ENCODE measurements at places on chromosomes 12 and 14. TPM values are rescaled to one million over a fixed set of nuclear protein-coding genes. Genes with fewer than 3 reads are reported as not detected.

Gene ZNF705A
- total RNA-seq = not detected

DNA sequence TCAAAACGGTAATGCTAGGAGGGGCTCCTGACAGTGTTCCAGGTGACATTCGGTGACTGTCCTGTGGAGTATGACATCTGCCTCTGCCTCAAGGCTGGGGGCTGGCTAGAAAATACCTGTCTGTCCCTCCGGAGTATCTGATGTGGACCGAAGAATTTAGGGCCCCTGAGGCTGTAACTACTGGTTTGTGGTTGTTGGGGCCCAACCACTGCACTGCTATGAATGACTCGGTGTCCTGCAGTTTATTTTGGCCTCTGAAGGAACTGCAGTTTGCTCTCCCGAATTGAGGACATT is 198.9 kb upstream of the CAND1 start:
- DNase-seq = no peak

DNA sequence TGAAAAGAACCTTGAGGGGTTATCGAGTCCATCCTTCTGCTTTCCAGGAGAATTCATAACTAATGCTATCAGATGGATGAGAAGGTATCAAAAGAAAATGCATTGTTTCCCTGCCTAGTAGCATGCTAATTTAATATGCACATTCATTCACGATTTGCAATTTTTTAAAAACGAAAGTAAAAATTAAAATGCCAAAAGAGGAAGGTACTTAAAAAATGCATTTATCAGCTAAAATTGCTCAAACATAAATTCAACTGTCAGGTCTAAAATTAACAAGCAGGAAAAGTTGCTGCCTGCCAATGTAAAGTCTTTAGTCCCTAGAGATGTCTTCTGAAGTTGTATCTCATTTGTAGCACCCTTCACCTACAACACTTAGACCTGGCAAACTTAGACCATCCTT is 7.9 kb downstream of the ATF7 start:
- DNase-seq = no peak

- DNase-seq = no peak
Measured at GRCh38 chr12:122097927-122098756, 19.6 kb downstream of the MLXIP start.

DNA sequence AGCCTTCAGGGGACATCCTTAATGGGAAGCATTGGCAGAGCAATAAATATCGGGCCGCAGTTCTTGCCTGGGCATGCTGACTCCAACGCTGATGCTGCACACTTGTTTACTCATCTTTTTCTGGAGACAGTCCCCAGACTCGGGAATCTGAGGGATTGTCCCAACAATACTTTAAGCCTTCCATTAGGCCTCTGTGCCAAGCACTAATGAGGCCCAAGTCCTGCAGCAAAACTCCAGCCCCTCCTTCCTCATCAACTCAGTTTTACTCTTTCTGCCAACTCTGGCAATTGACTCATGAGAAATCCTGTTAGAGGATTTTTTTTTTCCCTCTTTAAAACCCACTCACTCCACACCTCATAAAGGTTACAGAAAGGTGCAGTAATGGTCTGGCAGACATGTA is 233.4 kb upstream of the PELI2 start:
- DNase-seq = no peak

DNA sequence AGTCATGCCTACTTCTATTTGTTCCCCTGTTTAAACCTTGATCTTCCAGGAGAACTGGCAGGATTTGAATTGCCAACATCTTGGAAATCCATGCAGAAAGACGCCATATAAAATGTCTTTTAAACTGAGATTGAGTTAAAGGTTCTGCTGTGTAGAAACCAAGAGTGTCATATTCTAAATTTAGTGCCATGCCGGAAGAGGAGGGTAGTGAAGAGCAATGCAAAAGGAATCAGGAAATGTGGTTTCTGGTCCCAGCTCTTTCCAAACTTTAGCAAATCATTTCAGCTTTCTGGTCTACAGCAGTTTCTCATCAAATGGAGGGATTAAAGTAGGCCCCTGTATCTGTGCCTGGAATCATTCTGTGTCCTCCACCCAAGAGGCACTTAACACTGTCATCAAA is 85.7 kb downstream of the BTG1 start:
- no peak for DNase-seq

DNA sequence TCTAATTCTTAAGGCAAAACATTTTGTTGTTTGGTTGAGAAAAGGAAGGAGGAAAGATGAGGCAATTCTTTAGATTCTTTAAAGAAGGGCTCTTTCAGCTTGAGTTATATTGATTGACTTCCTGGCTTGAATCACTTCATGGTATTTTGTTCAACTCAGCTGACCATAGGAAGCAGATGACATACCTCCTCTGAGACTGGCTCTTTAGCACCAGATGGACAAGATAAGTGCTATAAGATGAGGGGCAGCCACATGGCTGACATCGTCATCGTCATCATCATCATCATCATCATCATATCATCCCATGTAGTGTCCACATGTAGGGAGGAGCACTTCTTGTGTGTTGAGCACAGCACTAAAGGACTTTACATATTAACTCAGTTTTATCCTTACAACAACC is 81.3 kb downstream of the SSPN start:
- DNase-seq = no peak

DNA sequence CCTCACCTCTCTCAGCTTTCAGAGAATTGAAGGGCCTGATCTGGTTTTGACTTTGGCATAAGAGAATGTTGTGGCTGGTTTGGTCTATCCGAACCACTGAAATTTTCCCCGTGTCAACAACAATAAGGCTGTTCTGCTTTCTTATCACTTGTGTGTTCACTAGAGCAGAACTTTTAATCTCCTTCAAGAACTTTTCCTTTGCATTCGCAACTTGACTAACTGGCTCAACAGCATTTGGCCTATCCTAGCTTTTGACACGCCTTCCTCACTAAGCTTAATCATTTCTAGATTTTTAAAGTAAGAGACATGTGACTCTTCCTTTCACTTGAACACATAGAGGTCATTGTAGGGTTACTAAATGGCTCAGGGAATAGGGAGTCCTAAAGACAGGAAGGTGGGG is 25.9 kb upstream of the EDDM3A start:
- no peak for DNase-seq
